Activated T-helper 17 cell treated with anti-CD3 and anti-CD28 coated beads, Interleukin-2, amount 50 U/mL, for 72 hours (primary cell): ENCODE measurements at places on chromosomes 12 and 14. TPM values are rescaled to one million over a fixed set of nuclear protein-coding genes. Genes with fewer than 3 reads are reported as not detected.

GLI1 gene
- 0.48 TPM for total RNA-seq

RNASE8 gene
- not detected for total RNA-seq

SLC38A4 gene
- total RNA-seq, result not detected

ISCU gene
- 98.7 TPM for total RNA-seq

CCDC60 gene
- not detected for total RNA-seq

MYO1H gene
- total RNA-seq, result not detected

RNU4-1 gene
- 2,108 TPM for total RNA-seq

BTBD6 gene
- 19.5 TPM for total RNA-seq

INF2 gene
- 87.8 TPM for total RNA-seq

DNA sequence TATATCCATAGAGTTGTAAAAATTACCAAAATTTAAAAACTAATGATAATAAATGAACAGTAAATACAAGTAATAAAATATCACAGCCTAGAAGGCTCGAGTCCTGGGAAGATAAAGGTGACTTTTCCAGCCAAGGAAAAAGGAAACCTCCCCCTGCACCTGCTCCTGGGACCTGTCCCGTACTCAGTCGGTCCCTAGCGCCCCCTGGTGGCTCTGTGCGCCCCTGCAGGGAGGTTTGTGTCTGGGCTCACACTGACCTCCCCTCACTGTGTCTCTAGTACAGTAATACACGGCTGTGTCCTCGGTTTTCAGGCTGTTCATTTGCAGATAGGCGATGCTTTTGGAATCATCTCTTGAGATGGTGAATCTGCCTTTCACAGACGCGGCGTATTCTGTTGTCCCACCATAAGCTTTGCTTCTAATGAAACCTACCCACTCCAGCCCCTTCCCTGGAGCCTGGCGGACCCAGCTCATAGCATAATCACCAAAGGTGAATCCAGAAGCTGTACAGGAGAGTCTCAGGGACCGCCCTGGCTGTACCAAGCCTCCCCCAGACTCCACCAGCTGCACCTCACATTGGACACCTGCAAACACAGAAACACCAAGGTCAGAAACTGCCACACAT lies 1030.4 kb downstream of the TMEM121 start:
- ATAC-seq, result peak; percentile 55

DNA sequence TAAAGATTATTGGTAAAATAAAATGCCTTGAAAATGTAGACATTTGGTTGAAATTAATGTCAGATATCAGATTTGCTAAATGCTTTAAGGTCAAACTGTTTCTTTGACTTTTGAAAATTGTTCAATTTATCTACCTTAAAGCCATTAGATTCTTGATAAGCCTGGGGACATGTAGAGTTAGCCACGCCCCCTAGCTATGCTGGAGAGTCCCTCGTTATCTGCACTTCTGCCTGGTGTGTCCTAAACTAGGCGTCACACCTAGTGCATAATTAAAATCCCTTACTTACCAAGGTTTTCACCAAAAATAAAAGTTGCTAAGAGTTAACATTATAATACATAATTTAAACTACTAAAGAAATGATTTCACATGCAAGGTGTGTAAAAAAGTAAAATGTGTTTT lies 79.5 kb downstream of the EGLN3 start:
- no peak for ATAC-seq

DNA sequence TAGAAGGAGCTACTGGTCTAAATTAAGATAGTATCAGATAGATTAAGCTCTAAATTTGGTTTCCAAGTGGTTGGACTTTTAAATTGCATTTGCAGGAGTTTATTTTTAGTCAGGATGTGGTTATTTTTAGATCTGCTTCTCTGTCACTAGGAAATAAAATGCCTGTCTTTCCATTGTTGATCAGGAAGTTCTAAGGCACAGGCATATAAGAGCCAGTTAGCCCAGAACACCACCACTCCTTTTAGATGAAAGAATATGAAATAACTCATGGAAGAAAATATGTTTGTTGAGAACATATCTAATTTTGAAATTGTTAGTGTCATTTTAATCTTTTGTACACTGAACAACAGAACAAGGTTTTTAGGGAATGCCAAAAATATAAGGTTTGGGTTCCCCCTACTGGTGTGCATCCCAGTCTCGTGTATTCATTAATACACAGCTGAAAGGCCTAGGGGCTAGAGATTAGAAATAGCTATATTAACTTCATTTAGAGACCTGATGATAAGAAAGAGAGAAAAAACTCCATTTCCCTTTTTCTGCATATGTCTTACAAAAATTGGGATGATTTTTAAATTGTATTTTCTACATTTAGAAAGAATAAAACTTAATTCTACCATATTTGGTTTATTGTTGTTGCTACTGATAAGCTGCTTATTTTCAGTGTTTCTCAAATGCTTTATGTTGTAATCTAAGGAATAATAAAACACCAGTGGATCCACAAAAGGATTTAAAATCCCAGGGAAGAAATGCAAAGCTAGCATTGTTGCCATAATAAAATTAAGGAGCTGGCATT lies 67.2 kb downstream of the RIC8B start:
- ATAC-seq, result no peak

GRCh38 chr14:76133103-76133502 lies 18.6 kb upstream of the GPATCH2L start:
- no peak for ATAC-seq

- no peak for ATAC-seq
These were observed 1.2 kb downstream of the EDDM3B start for GRCh38 chr14:20769421-20769820.

DNA sequence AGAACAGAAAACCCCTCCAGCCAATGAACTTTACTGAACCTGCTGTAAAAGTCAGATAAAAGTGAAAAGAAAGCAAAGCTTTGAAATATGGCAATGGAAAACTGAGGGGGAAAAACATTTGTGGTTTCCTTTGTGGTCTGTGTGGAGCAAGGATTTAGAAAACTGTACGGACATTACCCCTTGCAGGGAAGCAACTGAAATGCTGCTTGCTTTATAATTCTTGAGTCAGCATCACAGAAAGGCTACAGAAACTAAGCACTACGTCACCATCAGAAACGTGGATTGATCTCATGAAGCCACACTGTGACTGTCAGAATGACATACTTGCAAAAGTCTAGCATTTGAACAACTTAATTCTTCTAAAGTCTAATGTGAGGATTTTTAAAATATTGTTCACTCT lies 2.4 kb upstream of the KCNC2 start:
- ATAC-seq, result no peak

DNA sequence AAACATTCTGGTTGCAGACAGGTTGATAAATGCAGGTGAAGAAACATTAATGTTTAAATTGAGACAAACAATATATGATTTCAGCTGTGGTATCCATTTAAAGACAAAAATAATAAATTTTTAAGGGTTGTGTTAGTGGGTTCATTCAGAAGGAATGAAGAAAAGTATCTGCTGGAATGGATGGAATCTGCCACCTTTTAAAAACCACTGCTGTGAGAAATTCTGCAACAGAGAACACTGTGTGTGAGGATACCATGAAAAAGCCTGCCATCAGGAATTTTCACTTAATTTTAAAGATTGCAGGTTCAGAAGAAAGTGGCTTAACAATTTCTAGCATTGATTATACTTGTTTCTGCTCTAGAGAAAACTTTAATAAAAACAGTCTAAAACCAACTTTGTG lies 184.6 kb upstream of the SOX5 start:
- no peak for ATAC-seq

GRCh38 chr12:108162207-108162606 lies 33.1 kb downstream of the WSCD2 start:
- ATAC-seq, result no peak

GRCh38 chr12:78674311-78675090 lies 190.1 kb upstream of the SYT1 start:
- ATAC-seq, result no peak

DNA sequence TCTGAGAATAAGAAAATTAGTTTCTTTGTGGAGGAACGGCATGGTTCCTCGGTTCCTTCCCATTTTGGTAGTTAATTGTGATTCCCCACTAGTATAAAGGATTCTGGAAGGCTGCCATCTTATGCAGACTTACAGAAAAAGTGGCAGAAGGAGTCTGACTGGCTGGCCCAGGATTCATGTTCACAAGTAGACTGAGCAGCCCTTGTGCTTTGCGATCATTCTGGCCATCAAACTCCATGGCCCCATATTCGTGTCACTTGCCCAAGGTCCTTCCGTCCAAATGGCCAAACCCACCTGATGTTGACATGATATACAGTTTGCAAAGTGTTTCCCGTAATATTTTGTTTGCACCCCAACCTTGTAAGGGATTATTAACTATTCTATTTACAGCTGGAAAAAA lies 297.2 kb upstream of the AMIGO2 start:
- no peak for ATAC-seq

DNA sequence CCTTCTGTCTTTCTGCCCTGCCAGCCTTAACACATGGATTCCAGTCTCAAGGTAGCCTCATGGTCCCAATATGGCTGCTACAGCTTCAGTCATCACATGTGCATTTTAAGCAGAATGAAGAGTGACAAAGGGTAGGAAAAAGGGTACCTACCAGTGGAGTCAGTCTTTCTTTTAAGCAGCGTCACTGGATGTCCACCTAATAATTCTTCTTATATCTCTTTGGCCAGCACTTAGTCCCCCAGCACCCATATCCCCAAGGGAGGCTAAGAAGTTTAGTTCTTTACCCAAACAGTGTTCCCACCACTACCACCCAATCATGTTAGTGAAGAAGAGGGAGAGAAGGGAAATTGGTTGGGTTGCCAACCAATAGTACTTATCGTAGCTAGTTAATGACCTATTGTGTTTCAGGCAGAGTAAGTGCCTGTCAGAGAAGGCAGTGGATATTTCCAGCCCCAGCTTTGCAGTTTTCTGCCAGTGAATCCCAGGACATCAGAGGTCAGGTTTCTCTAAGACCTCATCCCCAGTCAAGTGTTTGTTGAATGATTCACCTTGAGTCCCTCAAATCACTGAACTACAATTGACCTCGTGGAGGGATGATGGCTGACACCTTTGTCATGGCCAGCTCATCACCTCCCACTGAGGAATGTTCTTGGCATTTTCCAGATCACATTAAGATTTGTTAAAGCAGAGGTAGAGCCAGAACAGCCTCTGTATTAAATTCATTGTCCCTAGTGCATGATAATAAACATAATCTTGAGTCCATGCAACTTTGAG lies 250.9 kb upstream of the CRY1 start:
- ATAC-seq, result peak; percentile 60

DNA sequence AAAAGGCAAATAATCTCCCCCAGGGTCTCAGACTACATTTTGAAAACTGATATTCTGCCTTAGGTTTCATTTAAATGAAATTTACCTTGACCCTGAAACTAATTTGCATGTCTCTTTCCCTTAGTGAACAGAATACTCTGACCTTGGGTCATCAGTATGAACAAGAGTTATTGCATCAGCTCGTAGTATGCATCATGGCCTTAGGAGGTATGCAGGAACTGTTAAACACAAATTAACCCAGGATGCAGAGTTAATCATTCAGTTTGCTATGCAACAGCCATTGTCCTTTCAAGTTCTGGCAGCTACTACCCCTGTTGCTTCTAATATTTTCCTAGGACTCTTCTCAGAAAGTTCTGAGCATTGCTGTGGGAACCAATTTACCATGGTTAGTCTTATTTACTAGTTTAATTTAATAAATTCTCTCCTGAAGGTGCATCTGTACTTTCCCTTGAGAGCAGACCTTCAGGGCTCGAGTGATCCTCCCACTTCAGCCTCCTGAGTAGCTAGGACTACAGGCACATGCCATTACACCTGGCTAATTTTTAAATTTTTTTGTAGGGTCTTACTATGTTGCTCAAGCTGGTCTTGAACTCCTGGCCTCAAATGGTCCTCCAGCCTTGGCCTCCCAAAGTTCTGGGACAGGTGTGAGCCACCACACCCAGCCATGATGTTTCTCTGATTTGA lies 126.7 kb downstream of the TTC6 start:
- no peak for ATAC-seq

DNA sequence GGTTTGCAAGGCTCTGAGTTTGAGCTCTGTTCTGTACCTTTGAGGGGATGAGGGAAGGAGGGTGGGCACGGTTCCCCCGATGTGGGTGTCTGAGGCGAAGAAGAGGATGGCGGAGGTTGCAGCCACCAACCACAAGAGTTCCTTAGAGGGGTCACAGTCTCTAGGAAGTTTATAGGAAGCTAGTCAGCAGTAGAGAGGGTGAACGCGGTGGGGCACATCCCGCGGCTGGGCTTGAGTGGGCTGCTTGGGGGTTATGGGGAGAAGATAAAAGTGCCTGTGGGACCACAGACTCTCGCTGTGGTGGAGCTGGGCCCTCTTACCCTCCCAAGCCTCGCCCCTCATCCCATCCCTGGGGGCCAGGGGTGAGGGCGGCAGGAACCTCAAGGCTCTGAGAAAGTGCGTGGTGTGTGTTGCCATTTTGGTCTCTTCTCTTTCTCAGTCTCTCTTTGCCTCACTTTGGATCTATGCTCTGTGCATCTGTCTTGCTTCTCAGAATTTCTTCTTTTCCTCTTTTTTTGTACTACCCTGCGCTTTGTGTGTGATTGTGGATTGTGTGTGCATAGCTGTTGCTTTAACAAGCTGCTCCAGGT lies 2.7 kb downstream of the CD4 start:
- peak; percentile 7 for ATAC-seq
